ENCODE measurements at places on chromosomes 4 and X.

DNA sequence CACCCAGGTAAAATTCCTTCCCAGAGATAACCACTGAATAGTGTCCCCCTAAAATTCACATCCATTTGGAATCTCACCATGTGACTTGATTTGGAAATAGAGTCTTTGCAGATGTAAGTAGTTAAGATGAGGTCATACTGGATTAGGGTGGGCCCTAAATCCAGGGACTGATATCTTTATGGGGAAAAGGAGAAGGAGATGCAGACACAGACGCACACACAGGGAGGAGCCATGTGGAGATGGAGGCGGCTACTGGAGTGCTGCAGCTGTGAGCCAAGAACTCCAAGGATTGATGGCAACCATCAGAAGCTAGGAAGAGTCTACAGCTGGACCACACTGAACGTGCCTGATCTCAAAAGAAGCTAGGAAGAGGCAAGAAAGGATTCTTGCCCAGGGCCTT is 96.6 kb upstream of the SRD5A3 start:
- no peak for DNase-seq

DNA sequence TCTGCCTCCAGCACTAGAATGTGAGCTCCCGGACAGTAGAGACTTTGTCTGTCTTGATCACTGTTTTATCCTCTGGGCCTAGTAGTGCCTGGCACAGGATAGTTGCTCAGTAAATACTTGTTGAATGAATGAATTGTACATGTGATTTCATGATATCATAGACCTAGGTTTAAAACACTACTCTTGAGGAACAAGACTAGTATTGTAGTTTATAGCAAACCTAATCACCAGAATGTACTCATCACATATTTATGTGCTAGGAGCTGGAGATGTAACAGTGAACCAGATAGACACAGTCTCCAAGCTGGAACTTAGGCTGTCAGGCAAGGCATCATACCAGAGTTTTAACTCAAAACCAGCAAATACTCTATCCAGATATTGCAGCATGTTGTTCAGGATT is 23.5 kb downstream of the GAB3 start:
- no peak for DNase-seq

DNA sequence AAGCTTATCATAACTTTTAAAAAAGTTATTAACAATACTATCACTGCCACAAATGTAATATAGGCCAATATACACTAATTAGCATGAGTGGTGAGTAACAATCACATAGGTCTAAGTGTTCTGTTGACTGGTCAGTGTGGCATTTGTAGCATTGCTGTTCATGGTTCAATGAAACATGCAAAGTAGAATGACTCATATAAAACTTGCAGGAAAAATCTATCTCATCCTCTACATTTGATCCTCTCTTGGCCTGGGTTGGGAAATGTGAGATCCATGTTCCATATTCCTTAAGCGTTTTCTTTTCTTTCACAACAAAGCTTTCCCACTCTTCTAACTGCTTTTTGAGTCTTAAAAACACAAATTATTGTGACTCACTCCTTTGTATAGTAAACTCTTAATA is 1418.7 kb downstream of the FSTL5 start:
- DNase-seq: no peak

DNA sequence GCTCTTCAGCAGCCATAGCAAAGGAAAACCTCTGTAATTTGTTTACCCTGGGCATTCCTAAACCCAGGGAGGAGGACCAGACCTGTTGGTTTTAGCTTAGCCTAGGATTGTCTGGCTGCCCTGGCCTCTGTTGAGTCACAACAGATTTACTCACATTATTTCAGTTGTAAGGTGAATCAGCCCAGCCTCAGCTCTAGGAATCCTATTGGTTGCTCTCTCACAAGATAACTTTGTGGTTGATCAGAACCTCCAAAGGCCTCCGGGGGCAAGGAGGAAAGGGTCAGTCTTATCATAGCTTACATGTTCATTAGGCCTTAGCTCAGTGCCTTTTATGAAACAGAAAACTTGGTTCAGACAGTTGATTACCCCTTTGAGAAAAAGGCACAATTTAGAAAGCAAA is 41.0 kb downstream of the PDK3 start:
- peak; percentile 24 for DNase-seq

DNA sequence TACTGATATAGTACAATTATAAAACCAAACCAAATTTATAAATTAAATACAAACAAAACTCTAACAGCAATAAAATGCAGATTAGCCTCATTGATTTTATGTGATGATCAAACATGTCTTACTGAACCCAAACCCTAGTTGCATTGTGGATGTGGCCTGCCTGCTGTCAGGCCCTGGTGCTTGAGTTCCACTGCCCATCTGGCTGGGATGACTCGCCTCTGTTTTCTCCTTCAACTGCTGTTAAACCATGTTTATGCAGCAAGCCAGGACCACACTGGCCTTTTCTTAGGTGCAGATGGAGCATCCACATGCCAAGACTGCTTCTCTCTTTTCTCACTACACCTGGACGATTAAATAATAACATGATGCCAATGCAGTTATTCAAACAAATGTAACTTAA is 22.6 kb downstream of the NAP1L5 start:
- peak; percentile 37 for DNase-seq

DNA sequence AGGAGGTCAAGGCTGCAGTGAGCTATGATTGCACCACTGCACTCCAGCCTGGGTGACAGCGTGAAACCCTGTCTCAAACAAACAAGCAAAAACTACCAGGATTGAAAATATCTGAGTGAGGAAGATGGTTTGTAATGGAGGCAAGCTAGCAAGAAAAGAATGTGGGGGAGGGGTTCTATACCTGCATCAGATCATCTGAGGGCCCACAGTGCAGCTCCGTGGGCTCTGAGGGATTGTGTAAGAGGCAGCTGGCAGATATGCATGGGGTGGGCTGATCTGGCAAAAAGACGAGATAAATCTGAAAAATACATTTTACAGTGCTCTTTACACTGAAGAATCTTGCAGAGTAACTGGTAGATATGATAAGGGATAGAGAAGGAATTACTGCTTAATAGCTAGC is 28.9 kb upstream of the CHRNA9 start:
- no peak for DNase-seq

DNA sequence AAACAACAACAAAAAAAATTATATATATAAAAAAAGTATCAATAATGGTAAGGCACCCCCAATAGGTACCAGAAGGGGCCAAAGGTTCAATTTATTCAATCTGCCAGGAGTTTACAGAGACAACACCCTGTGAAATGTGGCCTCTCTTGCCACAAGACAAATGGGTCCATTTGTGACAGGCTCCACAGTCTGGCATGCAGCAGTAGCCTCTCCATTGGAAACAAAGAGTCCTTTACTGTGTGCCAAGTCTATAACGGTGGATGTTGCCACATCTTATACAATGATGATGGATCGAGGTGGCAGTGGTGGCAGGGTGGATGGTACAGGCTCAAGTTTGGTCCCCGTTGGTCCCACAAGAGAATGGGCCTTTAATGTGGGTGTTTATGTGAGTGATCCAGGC is 70.1 kb upstream of the SH3RF1 start:
- DNase-seq: no peak

GRCh38 chr4:38612646-38613414 is 51.2 kb upstream of the KLF3 start:
- DNase-seq: no peak

DNA sequence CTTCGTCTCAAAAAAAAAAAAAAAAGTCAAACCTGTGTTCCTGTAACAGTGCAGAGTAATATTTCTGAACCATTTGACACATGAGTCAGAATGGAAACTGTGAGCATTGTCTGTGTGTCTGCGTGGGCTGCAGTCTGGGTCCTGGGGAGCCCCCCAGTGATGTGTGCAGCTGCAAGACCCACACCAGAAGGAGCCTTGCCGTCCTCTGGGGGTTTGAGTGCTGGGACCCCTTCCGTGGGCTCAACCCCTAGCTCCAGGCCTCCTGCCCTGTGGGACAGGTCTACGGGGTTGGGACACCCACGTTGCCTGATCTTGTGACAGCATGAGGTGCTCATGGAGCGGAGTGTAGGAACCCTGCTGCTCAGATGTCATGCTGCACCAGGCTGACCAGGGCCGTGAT is 43.7 kb downstream of the DDX3X start:
- no peak for DNase-seq

DNA sequence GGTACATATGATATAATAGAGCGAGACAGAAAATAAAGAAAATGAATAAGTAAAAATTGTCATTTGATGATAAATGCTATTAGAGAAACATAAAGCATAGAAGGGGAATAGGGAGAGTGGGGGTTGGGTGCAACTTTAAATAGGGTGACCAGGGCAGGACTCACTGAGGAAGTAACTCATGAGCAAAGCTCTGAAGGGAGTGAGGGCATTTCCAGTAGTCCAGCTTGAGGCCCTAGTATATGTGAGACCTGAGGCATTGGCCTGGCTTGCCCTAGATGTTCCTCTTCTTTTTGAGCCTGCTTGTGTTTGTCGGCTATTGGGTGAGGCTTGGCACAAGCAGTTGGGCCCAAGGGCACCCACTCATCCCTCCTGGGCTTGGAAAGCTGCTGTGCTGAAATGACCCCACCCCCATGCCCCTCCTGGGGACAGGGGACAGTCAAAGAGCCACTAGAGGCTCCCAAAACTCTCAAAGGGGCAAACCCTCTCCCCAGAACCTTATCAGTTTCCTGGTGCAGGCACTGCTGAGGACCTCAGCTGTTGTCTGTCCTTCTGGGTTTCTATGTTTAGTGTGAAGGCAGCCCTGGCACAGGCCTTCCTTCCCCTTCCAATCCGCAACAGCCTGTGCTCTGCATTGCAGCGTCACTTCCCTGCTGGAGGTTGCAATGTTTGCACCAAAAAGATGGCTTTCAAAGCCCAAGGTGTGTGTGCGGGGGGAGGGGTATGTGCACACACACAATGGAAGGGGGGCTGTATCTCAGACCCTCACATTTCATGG is 40.1 kb downstream of the APLN start:
- no peak for DNase-seq

- peak; percentile 52 for DNase-seq
Measured at GRCh38 chr4:2936773-2937145, 26.4 kb downstream of the NOP14 start.

DNA sequence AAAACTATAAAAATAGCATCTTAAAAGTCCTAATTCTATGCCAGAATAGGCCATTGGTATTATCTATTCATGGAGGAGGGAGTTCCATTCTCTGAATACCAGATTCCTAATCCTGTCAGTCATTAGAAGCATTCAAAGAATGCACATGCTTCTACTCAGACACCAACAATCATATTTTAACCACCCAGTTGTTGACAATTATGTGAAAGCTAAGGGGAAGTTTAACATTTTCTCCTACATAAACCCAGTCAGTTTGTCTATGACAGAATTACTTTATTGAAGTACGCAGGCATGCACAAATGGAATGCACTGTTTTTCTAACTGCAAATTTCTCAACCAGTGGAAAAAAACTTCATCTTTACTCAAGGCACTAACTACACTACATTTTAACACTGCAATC is 69.6 kb upstream of the MTNR1A start:
- DNase-seq: peak; percentile 95

DNA sequence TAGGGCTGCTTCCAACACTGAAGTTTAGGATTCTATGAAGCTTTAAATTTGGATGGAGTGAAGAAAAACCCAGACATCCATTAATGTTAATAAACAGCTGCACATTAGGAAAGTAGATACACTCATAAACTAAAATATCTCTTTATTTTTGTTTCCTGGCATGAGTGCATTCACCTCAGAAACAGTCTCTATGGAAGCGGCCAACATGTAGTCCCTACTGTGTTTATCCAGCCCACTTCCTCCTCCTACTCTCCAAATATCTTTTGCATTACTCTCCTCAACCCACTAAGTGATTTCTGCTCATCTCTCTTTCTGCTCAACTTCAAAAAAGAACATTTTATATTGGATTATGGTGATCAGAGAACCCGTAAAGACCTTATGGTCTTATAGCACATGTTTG is 180.3 kb upstream of the MXRA5 start:
- peak; percentile 70 for DNase-seq

DNA sequence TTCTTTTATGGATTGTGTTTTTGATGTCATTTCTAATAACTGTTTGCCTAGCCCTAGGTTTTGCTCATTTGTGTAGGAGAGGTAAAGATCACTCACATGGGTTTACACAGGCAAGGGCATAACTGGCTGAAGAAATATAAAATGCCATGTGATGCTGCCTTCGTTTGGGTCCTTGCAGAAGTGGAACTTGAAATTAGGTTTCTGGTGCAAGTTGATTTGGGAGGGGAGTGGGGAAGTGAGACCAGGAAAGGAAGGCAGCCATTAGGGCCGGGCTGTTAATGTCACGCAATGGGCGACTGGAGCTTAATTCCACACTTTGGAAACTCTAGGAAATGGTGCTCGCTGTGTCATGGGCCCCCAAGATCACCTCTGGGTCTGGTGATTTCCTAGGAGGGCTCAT is 14.5 kb downstream of the CLCN4 start:
- DNase-seq: no peak

DNA sequence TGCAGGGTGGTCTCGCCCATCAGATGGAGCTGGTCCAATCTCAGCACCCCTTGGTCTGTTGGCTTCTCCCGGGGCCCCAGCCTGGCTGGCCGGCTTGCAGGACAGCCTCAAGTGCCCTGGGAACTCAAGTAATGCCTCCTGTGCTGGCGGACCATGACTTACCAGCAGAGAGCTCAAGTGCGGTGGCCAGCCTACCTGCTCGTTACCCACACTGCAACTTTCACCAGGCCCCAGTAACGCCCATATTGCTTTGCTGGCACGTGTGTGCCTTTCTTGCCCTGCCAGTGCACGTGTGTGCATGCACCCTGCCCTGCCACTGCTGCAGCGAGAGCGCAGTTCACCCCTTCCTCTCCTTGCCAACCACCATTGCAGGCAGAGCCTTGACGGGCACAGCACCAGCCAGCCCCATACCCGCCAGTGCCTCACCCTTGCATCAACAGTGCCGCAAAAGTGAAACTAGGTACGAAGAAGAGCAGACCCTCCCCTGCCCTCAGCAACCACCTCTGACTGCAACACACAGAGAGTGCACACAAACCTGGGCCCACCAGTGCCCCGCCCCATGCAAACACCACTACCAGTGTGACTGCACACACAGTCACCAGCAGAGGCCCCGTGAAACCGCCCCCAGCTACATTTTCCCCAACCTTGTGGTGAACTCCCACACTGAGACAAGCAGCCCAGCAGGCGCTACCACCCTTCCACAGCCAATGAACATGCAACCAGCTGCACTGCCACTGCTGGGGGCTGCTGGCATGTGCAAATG is 88.9 kb upstream of the POU3F4 start:
- DNase-seq: no peak

GRCh38 chrX:716136-716535 is 85.5 kb downstream of the SHOX start:
- peak; percentile 64 for DNase-seq

DNA sequence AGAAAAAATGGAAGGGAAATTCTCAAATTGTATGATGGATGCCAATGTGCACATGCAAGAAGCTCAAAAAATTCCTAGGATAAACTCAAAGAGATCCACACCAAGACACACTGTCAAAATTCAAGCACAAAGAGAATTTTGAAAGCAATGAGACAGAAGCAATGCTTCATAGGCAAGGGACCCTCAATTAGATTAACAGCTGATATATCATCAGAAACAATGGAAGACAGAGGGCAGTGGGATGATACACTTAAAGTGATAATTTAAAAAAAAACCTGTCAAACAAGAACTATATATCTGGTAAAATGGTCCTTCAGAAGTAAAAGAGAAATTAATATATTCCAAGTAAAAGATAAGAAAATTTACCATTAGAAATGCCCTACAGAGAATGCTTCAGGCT is 306.3 kb upstream of the PCDH7 start:
- DNase-seq: no peak

GRCh38 chr4:94961420-94961819 is 203.7 kb downstream of the BMPR1B start:
- peak; percentile 10 for DNase-seq

- no peak for DNase-seq
Measured at GRCh38 chr4:59387759-59388758, 1812.1 kb upstream of the ADGRL3 start.

- DNase-seq: no peak
Measured at GRCh38 chr4:121380776-121381462, at the start of gene QRFPR. Gene QRFPR, minus strand, starts transcription at chr4:121381018. Its CDS starts 371 bp downstream, at chr4:121380647.

Data from fibroblast of skin of right quadriceps (primary cell).